Kidney epithelial cell (primary cell): ENCODE measurements at places on chromosomes 16 and 17. TPM values are rescaled to one million over a fixed set of nuclear protein-coding genes. Genes with fewer than 3 reads are reported as not detected.

GRCh38 chr16:80274576-80275191 lies 266.1 kb upstream of the DYNLRB2 start:
- DNase-seq, result no peak

DNA sequence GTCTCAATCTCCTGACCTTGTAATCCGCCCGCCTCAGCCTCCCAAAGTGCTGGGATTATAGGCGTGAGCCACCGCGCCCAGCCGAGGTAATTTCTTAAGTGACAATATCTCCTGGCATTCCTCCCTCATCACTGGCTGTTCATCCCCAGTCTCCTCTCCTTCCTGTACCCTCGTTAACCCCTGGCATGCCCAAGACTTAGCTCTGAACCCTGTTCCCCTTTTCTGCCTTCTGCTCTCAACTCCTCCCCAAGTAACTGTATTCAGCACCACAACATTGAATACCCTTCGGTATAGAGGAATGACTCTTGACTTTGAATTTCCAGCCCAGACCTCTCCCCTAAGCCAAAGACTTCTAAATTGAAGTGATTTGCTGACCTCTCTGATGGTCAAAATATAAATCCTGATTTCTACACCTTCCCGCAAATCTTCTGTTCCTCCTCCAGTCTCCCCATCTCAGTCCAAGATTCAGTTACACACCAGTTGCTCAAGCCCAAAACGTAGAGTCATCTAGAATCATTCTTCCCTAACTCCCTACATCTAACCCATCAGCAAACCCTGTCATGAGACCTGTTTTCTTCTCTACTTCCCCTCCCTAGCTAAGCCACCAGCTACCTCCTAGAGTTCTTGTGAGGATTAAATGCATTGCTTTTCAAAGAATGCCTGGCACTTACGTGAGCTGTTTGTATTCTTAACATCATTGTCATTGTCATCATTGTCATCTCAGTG lies 14.8 kb downstream of the PMP22 start:
- DNase-seq, result no peak

DNA sequence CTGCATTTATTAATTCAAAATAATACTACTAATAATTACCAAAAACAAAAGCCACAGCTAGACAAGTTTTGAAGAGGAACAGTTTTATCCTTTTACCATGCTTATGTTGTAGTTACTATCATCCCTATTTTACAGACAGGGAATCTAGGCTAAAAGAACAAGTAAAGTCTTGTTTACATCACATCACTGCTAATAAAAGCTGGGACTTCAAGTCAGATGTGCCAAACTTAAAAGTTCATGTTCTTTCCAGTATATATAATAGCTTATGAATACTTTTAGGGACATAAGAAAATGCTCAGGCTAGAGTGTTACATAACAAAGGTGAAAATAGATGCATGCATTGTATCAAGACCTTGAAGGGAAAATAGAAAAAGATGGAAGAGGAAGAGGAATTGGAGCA lies 234.2 kb downstream of the CDH11 start:
- DNase-seq, result no peak

- no peak for DNase-seq
These were observed 779 bp upstream of the CCDC102A start for GRCh38 chr16:57537194-57537505.

- no peak for DNase-seq
These were observed 298.3 kb downstream of the CDH11 start for GRCh38 chr16:64823481-64824075.

DNA sequence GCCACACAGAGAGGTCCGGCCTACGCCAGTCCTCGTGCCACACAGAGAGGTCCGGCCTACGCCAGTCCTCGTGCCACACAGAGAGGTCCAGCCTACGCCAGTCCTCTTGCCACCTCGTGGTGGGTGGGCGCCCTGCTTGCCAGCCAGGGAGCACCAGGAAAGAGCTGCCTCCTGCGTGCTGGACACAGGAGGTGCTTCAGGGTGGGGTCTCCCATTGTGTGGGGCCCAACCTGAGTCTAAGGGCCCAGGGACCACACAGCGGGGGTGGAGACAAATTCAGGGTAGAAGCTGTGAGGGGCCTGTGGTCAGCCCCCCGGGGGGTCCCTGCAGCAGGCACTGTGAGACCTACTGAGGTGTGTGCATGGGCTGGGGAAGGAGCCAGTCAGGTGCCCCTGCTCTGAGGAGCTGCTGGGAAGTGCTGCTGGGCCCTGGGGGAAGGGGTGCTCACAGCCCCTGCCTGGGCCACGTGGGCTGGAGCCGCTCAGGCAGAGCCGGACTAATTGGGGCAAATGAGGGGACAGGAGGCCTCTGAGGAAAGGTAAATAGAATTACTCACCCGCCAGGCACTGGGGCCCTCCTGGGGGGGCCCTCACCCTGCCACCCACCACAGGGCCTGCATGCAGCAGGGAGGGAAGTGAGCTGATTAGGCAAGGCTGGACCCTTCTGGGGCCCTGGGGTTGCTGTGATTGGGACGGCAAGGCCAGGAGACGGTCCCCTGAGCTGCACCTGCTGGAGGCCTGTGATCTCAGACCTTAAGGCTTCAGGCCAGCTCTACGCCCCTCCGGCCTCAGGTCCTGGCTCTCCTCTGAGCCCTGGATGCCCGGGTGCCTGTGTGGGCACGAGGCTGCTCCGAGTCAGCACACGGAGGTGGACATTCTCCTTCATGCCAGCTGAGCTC lies 11.0 kb downstream of the GCGR start:
- peak; percentile 47 for DNase-seq

DNA sequence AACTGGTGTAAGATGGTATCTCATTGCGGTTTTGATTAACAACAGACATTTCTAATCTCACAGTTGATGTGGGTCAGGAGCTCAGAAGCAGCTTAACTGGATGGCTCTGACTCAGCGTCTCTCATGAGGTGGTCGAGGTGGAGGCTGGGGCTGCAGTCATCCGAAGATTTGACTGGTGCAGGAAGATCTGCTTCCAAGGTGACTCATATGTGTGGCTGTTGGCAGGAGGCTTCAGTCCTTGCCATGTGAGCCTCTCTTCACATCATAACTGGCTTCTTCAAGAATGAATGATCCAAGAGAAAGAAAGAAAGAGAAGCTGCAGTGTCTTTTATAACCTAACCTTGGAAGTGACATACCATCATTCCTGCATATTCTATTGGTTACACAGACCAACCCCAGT lies 376.1 kb downstream of the SEC14L1 start:
- DNase-seq, result peak; percentile 31

DNA sequence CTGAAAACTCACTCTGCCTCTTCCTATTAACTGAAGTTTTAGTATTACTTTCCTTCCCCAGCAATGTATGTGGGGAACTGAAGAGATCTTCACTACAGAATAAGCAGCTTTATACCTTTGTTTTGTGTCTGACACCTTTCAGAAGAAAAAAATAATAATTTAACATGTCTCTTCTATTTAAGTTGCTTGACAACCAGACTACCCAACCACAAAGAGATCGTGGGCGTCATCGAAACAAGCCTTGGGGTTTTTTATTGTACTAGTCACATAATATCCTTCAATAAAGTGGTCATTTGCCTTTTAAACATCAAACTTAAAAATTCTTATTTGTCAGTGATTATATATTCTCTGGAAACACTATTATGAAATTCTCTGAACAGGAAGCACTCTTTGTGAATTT lies 123.7 kb downstream of the CHD9NB start:
- no peak for DNase-seq

GRCh38 chr17:63382826-63383225 lies 63.3 kb downstream of the CYB561 start:
- no peak for DNase-seq

GRCh38 chr17:31573047-31573446 lies 181.6 kb downstream of the RAB11FIP4 start:
- no peak for DNase-seq

GRCh38 chr16:55003916-55004315 lies 73.3 kb downstream of the IRX5 start:
- DNase-seq, result no peak

DNA sequence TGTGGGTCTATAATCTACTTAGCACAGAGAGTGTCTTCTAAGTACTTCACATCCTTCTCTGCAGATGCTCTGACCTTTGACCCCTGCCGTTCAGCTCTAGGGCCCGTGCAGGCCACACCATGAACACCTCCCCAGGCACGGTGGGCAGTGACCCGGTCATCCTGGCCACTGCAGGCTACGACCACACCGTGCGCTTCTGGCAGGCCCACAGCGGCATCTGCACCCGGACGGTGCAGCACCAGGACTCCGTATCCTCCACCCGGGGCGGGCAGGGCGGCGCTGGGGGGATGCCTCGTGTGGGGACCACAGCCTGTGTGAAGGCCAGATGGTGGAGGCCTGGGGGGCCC lies 686 bp downstream of the MLST8 start:
- DNase-seq, result no peak

- DNase-seq, result no peak
These were observed 254.3 kb upstream of the TNRC6C start for GRCh38 chr17:77704048-77704815.

GRCh38 chr16:81278526-81278925 lies 36.2 kb upstream of the GAN start:
- DNase-seq, result no peak

GRCh38 chr17:78793968-78794367 lies 11.9 kb upstream of the CYTH1 start:
- no peak for DNase-seq

DNA sequence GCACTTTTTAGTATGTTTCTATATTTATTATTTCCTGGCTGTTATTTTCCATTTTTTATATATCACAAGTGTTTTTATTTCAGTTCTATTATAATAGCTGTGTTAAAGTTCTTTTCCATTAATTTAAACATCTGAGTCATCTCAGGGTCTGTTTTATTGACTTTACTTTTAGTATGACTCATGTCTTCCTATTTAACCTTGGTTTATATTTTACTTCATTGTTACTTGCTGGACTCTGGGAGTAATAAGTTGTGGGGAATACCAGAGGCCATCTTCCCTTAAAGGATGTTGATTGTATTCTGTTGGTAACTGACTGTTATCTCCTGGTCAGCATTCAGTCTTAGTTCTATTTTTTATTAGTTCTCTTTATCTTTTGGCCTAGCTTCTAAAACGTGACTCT lies 1508.2 kb downstream of the CDH11 start:
- DNase-seq, result peak; percentile 47

EFNB3 gene
- total RNA-seq, result 4.7 and 5.5 TPM in 2 replicates

HAS3 gene
- total RNA-seq, result 0.75 and 0.82 TPM in 2 replicates

PHKB gene
- 39.8 and 47.8 TPM in 2 replicates for total RNA-seq

SLFN12 gene
- 12.8 and 12.9 TPM in 2 replicates for total RNA-seq

TNFRSF13B gene
- total RNA-seq, result not detected in 2 replicates

CDK12 gene
- total RNA-seq, result 34.2 and 38.7 TPM in 2 replicates

DLX4 gene
- 0.21 and 0.50 TPM in 2 replicates for total RNA-seq

OTOA gene
- total RNA-seq, result 0.07 and 0.17 TPM in 2 replicates
